ENCODE measurements at places on chromosomes 3 and 15.

GRCh38 chr3:68249265-68249664 is 594.9 kb upstream of the SUCLG2 start:
- no peak for DNase-seq

DNA sequence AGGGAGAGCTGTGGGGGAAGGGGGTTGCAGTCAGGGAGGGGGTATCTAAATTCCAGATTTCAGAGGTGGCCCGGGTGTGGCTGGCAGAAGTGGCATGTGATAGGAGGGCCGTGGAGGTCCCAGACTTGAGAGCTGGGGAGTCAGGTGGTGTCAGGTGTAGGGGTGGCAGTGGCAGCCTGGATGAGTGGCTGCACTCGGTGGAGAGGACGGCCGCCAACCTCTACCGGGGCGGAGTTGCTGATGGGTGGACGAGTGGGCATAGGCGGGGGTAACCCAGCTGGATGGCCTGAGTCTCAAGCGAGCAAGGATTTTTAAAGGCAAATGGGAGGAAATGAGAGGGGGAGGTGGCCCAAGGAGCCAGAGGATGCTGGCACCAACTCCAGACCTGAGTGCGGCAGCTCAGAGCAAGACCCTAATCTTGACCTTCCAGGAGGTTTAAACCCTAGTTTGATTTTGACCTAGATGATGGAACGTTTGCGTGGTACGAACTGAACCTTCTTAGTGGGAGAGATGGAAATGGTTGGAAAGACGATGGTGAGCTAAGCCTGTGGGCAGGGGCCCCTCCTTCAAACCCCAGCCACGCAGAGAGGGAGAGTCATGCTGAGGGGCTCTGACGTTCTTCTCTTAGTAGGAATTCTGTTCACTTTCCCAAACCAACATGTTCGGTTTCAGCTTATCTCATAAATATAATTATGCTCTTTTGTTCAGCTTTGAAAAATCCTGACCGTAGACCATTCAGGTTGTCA is 8.0 kb downstream of the TRAK1 start:
- no peak for DNase-seq

- no peak for DNase-seq
These were observed 83.8 kb downstream of the FAM174B start for GRCh38 chr15:92571824-92572223.

DNA sequence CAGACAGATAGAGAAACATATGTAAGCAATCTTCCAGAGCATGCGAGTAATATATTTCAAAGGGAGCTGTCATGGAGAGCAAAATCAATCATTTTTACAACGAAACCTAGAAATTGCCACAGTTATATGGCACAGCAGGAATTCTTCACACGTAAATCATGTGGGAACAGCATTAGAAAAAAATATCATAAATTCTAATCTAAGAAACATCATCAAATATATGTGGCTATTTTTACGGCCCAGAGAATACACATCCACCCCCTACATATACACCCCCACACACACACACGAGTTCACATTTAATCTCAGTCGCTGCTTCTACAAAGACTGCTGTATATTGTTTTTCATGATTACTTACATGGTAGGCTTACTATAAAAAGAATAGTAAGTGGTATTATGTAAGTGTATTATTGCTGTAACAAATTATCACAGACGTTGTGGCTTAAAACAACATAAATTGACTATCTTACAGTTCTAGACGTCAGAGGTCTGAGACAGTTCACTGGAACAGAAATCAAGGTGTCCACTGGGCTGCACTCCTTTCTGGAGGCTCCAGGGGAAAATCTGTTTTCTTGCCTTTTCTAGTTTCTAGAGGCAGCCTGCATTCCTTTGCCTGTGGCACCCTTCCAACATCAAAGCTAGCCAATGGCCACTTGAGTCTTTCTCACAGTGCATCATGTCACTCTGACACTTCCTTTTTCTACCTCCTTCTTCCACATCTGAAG is 363.3 kb downstream of the ULK4 start:
- DNase-seq: no peak

DNA sequence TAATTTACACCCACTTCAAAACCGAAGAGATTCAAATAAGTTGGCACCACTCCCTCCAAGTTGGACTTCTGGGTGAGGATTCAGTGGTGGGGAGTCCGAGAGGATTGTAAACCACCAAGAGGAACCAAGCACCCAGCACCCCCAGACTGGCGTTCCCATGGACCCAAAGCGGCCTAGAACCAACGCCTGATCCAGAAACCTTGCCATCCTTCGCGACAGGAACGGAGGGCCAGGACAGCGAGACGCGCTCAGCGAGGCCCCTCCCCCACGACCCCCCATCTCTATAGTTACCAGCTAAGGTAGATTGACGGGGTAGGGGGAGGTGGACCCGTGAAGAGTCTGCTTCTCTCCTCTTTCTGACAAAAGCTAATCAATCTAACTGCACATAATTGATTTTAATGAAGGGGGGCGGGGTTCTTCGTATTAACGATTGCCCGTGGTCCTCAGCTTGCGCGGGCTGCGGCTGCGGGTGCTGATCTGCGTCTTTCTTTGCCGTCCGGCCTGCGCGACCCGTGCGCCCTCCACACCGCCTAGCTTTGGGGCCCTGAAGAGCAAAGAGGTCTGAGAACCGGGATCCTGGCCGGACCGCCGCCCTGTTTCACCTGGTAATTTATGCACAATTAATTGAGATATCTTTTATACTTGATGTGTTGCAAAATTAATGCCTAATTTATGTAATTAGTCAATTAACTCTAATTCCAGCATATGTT is 10.9 kb upstream of the FOXB1 start:
- DNase-seq: no peak

DNA sequence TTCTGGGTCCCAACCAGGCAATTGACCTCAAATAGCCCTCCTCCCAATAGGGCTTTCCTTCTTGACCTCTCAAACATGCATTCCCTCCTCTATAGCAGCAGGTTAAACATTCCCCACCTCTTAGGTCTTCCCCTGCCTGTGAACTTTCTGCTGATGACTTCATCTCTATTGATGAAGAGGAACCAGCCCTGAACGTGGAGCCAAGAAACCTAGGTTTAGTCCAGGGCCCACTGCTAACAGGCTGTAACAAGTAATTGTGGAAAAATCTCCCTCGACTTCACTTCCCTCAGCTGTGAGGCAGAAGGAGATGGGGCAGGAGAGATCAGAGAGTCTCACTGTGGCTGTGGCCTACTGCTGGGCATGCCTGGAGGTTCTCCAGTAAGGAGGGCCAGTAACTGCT is 24.7 kb downstream of the ILDR1 start:
- no peak for DNase-seq
